ENCODE measurements at places on chromosomes 2 and 18.
A peak's percentile ranks its signal among the peaks of the same experiment; 100 is the strongest.

GRCh38 chr2:208326016-208326415, 60.0 kb downstream of the PIKFYVE start:
- no peak for DNase-seq

- no peak for DNase-seq
Observed at GRCh38 chr2:226256709-226257376, 542.8 kb downstream of the IRS1 start.

GRCh38 chr2:47488870-47489584, 86.1 kb downstream of the MSH2 start:
- no peak for DNase-seq

- no peak for DNase-seq
Observed at GRCh38 chr2:205975082-205975949, 110.7 kb downstream of the INO80D start.

DNA sequence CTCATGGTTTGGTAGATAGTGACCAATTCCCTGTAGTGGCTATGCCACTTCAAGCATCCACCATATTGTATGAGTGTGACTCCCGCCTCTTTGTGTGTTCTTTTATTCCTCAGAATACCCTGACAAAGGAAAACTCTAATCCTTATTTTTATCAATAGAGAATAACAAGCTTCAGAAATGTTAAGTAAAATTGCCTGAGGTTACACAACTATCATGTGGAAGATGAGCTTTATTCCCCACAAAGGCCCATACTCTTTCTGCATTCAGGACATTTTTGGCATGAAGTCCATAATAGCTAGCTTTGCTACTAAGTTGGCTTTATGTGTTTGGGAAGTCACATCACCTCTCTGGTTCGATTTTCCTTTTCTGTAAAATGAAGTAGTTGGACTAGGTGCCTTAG, 276.8 kb downstream of the PIK3C3 start:
- no peak for DNase-seq

- DNase-seq, result no peak
Observed at GRCh38 chr2:75287624-75288316, 88.5 kb upstream of the TACR1 start.

DNA sequence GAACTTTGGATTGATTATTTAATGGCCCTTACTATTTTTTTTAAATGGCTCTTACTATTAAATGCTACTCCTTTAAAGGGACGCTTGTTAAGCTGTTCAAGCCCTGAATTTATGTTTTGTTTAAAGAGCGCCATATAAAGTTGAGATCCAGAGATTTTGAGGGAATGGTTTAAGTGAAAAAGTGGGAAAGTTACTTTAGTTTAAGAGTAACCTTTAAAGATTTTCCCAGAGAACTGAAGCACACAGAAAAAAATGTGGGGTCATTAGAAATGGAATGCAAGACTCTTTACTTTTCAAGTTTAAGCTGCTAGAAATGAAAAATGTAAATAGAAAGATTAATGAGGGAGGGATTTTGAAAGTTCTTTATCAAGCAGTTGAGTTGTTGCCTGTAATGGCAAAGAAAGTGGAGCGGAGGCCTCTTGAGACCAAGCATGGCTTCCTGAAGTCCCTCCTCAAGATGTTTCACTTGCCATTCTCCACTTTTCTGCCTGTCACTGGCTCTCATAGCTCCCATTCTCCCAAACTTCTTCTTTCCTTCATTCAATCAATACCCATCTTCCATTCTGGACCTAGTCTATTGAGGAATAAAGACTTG, 93.2 kb downstream of the KCNS3 start:
- no peak for DNase-seq

DNA sequence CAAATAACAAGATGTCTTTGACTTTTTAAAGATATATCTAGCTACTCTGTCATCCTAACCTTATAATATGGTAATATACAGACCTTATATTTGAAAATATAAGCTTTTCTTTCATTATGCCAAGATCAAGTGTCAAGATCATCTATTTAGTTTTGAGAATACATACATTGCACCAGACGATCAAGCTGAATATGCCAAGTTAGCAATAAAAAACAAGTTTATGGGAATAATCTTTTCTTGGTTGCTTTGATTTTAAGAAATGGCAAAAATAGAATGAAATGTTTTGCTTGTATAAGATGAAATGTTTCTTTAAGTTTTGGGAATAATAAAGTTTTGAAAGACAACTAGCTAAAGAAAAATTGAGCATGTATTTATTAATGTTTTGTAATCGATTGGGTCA, 163.8 kb downstream of the DPP4 start:
- DNase-seq, result no peak

DNA sequence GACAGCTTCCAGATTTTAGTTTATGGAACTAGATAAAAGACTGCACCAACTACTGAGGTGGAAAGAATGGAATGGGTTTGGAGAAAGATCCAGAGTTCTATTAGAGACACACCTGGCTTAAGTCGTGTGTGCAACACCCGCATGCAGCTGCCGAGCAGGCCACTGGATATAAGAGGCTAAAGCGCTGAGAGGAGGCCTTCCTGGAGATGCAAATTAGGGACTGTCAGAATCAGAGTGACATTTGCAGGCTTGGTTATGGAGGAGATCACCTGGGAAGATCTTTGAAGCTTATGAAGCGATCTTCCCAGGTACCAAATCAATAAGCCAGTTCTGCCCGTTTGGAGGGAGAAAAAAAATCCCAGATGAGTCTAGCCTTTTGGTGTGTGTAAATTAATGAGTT, 30.4 kb upstream of the KLHL29 start:
- no peak for DNase-seq

- no peak for DNase-seq
Observed at GRCh38 chr2:25078170-25079049, 36.5 kb downstream of the EFR3B start.

DNA sequence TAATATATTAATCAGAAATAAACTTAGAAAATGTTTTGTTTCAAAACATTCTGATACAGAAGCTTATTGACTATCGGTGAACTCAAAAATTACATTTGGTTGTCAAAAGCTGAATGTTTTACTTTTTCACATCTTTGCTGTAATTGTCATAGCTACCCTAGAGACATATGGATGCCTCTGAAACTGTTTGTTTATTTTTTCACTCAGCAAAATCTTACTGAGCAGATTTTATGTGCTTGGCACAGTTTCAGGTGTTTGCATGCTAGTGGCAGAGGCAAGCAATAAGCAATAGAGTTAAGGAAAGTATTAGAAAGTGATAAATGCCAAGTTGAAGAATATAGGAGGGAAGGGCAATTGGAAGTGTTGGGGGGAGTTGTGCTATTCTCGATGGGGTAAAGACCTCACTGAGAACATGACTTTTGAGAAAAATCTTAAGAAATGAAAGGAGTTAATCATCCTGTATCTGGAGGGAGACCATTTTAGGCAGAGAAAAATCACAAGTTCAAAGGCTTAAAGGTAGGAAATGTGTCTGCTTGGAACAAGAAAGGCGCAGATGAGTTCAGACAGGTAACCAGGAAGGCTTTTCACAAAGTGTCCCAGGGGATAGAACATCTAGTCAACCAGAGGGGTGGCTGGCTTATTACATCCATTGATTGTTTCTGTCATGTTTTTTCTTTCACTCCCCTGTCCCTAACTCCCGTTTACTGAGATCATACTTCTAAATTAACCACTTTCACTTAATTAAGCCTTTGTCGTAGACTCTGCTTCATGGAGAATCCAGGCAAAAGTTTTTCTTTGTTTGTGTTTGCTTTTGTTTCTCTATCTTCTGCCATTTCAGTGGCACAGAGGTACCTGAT, 27.2 kb upstream of the COBLL1 start:
- DNase-seq, result no peak

DNA sequence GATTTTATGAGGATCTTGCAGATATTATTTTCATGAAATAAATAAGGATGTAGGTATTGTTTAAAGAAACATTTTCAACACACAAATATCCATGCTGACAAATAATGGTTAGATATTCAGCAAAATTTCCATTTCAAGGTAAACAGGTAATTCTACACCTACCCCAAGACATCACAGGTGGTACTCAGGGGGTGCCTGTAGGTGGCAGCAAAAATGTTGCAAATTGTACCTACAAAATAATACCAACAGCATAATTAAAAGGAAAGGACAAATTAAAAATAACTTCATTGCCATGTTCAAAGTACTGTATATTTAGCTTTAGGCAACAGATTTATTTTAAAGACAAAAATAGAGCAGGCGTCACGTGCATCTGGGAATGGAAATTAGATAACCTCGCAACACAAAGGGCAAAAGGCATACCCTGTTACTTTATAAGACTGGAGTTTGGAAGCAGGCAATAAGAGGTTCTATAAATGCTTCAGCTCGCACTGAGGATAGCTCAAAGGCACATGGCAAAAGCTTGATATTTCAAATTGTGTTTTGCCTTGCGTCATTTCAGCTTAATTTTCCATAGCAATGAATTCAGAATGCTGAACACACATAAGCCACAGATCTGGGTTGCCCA, 630.5 kb downstream of the TDRD15 start:
- no peak for DNase-seq

DNA sequence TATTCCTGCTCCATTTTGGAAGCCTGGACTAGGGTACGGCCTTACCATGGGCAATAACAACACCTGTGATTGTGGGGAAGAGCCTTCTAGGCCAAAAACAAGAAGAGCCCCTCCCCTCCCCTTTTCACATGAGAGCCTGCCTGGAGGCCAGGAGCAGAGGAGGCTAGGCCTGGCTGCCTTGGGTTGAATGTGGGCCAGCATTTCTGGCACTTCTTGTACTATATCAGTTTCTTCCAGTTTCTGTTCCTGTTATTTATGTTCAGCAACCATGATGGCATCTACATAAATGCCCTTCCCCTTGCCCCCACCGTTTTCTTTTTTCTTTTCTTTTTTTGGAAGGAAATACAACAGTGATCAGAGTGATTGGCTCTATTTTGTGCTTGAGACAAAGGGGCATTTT, 58.4 kb downstream of the KCTD18 start:
- no peak for DNase-seq

DNA sequence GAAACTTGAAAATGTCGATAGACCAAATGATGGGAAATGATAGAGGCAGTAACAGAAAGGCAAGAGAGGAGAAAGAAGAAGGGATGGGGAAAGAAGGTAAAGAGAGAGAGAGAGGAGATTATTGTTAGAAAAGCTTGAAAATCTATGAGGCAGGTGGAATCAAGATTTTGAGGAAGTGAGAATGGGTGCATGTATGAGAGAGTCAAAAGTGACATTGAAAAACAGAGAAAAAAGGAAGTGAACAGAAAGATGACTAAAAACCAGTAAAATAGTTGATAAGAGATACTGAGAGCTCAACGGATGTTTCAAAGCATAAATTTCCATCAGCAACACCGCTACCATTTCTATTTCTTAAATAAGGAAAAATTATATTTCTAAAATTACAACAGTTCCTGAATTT, 327.4 kb upstream of the CWC22 start:
- DNase-seq, result no peak

- DNase-seq, result no peak
Observed at GRCh38 chr2:80700961-80701360, 396.4 kb upstream of the LRRTM1 start.

- no peak for DNase-seq
Observed at GRCh38 chr2:231341100-231341499, 54.4 kb upstream of the B3GNT7 start.

GRCh38 chr2:225290757-225291400, 108.6 kb upstream of the NYAP2 start:
- DNase-seq, result no peak

GRCh38 chr2:219595256-219595655, 2.4 kb upstream of the STK11IP start:
- DNase-seq, result peak; percentile 79

GRCh38 chr2:147227313-147227712, 617.5 kb upstream of the ACVR2A start:
- DNase-seq, result no peak

GRCh38 chr2:45218931-45219339, 209.7 kb upstream of the SIX2 start:
- DNase-seq, result no peak

- no peak for DNase-seq
Observed at GRCh38 chr2:185802926-185803325, 64.3 kb downstream of the FSIP2 start.

GRCh38 chr2:56001947-56002346, 78.4 kb upstream of the EFEMP1 start:
- DNase-seq, result no peak

- DNase-seq, result no peak
Observed at GRCh38 chr2:138110453-138111083, 146.3 kb downstream of the HNMT start.

- no peak for DNase-seq
Observed at GRCh38 chr18:55266981-55267380, 307.7 kb upstream of the CCDC68 start.

DNA sequence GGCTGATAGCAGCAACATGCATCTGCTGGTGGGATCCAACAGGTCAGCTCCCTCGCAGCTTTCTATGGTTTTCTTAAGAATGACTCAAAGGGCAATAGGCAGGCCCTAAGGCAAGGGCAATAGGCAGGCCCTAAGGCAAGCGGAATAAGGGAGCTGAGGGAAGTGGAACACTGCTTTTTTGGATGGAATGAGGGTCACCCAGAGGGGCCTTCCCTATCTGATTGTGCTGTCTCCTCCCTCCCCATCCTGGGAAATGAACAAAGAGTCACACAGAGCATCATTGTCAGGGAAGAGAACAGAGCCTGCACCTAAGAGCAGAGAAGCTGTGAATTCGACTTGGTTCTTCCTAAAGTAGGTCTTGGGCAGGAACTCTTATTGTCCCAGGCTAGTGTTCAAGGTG, 43.3 kb upstream of the PTPRM start:
- DNase-seq, result no peak

GRCh38 chr2:174931724-174932123, 73.5 kb downstream of the CHN1 start:
- DNase-seq, result no peak

- DNase-seq, result no peak
Observed at GRCh38 chr2:164538240-164538866, 82.9 kb downstream of the GRB14 start.

DNA sequence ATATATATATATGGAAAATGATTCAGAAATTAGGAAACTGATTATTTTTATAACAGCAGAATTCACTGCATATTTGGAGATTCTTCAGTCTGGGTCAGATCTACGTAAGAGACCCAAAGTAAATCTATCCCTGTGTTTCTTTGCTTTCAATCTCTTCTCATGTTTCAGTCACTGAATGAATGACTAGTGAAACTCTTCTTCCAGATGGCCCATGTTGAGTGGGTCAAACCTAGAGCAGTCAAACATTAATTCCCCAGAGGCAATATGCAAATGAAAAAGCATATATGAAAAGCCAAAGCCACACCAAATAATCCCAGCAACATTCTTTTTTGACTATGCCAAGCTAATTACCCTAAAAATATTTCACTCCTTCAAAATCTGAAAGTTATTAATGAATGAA, 317.3 kb downstream of the RBM43 start:
- no peak for DNase-seq

GRCh38 chr2:64226611-64227010, 82.4 kb upstream of the PELI1 start:
- DNase-seq, result no peak

DNA sequence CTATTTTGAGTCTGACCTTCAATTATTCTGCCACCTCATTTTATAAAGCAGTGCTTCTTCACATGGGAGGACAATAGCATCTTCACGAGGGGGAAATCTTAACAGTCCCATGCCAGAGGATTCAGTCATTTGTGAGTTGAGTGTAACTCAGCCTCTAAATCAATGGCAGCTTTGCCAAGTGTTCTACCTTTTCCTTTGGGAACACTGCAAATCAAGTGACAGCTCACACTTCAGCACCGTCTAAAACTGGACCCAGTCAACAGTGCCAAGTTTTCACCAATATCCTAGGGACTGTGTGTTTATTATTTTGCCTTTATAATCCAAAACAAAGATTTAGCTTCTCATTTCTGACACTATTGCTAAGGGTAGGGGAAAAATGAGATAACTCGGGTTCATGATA, 133.6 kb downstream of the FIGN start:
- no peak for DNase-seq
